ENCODE measurements at places on chromosomes 13 and 19. TPM values are rescaled to one million over a fixed set of nuclear protein-coding genes. Genes with fewer than 3 reads are reported as not detected.

The PLPPR3 gene
- total RNA-seq = not detected

DNA sequence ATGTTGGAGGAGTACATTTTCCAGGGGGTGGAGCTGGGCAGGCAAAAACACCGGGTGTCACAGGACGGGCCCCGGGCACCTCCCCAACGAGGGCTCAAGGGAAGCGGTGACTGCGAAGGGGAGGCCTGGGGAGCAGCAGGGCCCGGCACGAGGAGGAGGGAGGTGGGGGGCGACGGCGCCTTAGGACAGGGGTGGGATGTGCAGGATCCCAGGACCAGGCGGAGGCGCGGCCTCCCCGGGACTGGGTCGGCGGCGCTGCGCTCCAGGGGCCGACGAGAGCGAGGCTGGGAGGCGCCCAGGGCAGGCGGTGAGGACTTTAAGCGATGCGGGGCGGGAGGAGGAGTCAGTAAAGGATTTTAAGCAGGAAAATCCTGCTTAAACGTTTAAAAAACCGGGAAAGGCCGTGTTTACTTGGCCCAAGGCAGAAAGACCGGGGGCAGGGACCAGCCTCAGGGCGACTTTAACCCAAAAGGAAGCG lies 427 bp downstream of the ZNF160 start:
- H3K27me3 ChIP-seq = no peaks in the 10 kb centered on the region
- H3K27ac ChIP-seq = peak overlapping the region; percentile 66
- peaks cover 13% of the 10 kb centered on the region for H3K4me1 ChIP-seq
- peak overlapping the region; percentile 87 for H3K4me3 ChIP-seq

DNA sequence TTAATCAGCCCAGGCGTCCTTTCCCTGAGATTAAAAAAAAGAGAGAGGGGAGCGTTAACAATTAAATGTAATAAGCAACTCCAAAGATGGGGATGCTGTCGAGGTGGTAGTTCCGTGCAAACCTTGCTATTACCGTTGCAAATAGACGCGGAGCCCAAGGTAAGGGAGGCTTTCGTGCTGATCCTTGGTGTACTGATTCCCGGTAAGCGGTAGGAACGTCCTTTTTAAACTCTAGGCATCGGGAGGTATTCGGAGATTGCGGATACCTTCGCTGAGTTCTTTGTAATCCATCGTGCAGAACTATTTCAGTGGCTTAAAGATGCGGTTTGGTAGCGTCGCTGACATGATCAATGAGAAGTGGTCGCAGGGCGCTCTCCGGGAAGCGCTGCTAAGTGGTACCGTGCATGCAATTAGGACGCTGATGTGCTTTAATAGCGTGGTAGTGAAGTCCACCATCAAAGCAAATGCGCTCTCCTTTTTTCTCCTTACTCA lies 3.1 kb downstream of the SLITRK5 start:
- peak overlapping the region; percentile 86 for H3K4me3 ChIP-seq
- H3K36me3 ChIP-seq = peaks cover 12% of the 10 kb centered on the region
- no peak for DNase-seq
- H3K27ac ChIP-seq = no peak overlapping the region

GRCh38 chr13:53638040-53638439 lies 609.4 kb downstream of the OLFM4 start:
- no peaks in the 10 kb centered on the region for H3K4me1 ChIP-seq
- no peaks in the 10 kb centered on the region for H3K36me3 ChIP-seq
- no peak for DNase-seq
- no peak overlapping the region for H3K4me3 ChIP-seq
- no peak overlapping the region for H3K27ac ChIP-seq
- no peaks in the 10 kb centered on the region for H3K27me3 ChIP-seq
